ENCODE measurements at places on chromosomes 7 and 10. TPM values are rescaled to one million over a fixed set of nuclear protein-coding genes. Genes with fewer than 3 reads are reported as not detected.

- H3K27ac ChIP-seq, result no peak overlapping the region
- DNase-seq, result no peak
- H3K36me3 ChIP-seq, result no peaks in the 10 kb centered on the region
- H3K27me3 ChIP-seq, result no peaks in the 10 kb centered on the region
- H3K4me3 ChIP-seq, result no peak overlapping the region
- H3K4me1 ChIP-seq, result peaks cover 14% of the 10 kb centered on the region
These were observed 7.0 kb upstream of the CAMK2G start for GRCh38 chr10:73881221-73881919.

DNA sequence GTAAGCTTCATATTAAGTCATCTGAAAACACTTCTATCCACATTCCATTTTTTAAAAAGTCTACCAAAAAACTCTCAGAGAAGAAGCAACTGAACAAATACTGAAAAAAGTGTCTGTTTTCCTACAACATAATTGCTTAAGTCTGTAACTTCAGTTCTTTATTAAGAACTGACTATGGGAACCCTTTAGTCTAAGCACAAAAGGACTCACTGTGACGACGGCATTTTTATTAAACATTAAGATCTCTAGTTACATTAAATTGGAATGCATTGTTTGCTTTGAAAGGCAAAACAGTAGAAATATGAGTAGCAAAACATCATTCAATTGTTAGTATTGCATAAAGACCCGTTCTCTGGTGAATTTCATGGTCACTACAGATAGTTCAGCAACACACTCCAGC lies 5.8 kb upstream of the FAM3C start:
- peaks cover 6% of the 10 kb centered on the region for H3K4me1 ChIP-seq
- no peak overlapping the region for H3K27ac ChIP-seq
- no peaks in the 10 kb centered on the region for H3K36me3 ChIP-seq
- H3K4me3 ChIP-seq, result no peak overlapping the region

- no peak overlapping the region for H3K4me3 ChIP-seq
- H3K27ac ChIP-seq, result peak overlapping the region; percentile 13
- no peak for DNase-seq
- no peaks in the 10 kb centered on the region for H3K27me3 ChIP-seq
- peaks cover 63% of the 10 kb centered on the region for H3K4me1 ChIP-seq
These were observed 136.6 kb downstream of the PRKAG2 start for GRCh38 chr7:151740081-151740851.

- H3K36me3 ChIP-seq, result no peaks in the 10 kb centered on the region
- H3K27ac ChIP-seq, result no peak overlapping the region
- H3K4me3 ChIP-seq, result no peak overlapping the region
These were observed 430.5 kb upstream of the KLF6 start for GRCh38 chr10:4215485-4215884.

DNA sequence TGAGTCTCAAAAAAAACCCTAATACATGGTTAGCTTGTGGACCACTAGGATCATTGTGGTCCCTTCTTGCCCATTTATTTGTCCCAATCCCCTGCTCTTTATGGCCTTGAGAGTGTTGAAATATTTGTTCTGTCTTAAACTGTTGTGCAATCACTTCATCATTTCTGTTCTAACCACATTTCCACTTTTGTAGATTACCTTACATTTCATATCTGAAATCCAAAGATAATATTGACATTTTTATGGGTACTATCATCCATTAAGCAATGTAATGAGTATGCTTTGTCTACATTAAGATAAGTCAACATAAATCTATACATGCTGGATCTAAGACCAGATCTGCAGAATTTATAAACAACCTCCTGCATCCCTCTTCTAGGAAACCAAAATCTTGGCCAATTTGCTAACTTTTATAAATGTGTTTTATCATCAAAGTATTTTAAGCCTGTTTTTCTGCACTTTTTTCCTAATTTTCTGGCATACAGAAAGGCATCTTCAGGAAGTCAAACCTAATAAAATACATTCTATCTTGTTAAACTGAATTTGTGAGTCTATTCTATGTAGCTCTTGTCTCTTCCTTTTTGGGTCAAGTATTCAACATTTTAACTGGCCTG lies 359.4 kb upstream of the CELF2 start:
- no peak overlapping the region for H3K4me3 ChIP-seq
- H3K4me1 ChIP-seq, result no peaks in the 10 kb centered on the region
- no peak overlapping the region for H3K27ac ChIP-seq
- H3K27me3 ChIP-seq, result no peaks in the 10 kb centered on the region
- no peaks in the 10 kb centered on the region for H3K36me3 ChIP-seq

DNA sequence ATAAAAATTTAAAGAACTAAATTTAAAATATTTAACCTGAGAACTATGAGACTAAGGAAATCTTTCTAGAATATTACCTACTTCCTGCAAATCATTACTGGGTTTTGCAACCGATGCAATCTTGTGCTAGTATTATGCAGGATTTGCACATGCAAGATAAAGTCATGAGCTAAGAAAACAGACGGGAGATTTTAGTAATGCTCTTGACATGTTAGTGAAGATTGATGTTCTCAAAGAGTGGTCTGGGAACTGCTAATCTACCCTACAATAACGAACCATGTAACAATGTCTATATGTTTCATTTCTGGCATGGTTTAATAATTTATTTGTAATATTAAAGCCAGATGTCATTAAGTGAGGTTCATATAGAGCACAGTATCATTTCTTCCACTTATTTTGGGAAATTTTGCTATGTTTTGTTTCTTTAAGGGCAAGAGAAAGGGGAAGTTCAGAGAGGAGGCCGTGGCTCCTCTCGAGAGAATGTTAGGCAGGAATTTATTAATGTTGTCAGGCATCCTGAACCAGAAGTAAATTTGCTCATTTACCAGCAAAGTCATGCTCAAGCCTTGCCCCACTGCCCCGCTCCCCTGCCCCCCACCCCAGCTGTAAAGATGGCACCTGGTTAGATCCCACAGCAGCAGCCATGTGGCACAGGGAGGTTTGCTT lies 22.8 kb downstream of the LRRC17 start:
- peaks cover 46% of the 10 kb centered on the region for H3K4me1 ChIP-seq
- no peak for DNase-seq
- H3K27me3 ChIP-seq, result no peaks in the 10 kb centered on the region
- H3K27ac ChIP-seq, result no peak overlapping the region

DNA sequence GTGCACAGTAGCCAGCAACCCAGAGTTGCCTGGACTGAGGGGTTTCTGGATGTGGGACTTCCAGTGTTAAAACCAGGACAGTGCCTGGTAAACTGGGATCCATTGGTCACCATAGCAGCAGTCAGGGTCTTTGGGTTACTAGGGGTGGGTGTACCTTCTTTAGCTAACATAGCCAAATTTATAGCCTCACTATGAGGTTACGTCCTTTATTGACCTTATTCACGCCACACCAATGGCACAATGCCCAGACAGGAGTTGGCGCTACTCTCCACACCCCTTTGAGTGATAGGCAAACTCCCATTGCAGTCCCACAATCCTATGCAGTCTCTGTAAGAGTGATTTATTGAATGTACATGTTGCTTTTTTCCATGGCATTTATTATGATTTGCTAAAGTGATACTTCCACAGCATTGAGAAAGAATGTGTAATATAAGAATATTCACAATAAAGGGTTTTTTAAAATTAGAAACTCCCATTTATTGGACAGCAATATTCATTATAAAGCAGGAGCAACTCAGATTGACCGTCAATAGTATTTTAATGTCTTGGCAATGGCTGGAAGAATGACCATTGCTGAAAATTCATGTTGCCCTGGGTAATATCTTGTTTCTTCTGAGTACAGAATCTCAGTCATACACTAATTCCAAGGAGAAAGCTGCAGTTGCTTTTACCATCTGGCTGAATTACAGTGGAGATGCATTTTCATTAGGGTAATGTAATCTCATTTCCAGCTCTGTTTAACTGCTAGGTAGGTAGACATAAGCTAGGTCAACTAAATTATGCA lies 26.1 kb downstream of the IFIT5 start:
- no peak for DNase-seq
- H3K27me3 ChIP-seq, result no peaks in the 10 kb centered on the region
- H3K27ac ChIP-seq, result no peak overlapping the region
- no peak overlapping the region for H3K4me3 ChIP-seq

Gene CLCN1
- total RNA-seq, result not detected

Gene PARD3
- 54.0 TPM for total RNA-seq

Gene IFIT3
- 12.9 TPM for total RNA-seq

Measured in SJSA1 (cell line).